ENCODE measurements at places on chromosomes 7 and 10.

- no peak for DNase-seq
Observed at GRCh38 chr10:71582506-71583475, 136.8 kb downstream of the C10orf105 start.

- no peak for DNase-seq
Observed at GRCh38 chr7:118040562-118040961, 143.4 kb upstream of the LSM8 start.

GRCh38 chr7:994592-995308, 11.8 kb downstream of the CYP2W1 start:
- DNase-seq = no peak

DNA sequence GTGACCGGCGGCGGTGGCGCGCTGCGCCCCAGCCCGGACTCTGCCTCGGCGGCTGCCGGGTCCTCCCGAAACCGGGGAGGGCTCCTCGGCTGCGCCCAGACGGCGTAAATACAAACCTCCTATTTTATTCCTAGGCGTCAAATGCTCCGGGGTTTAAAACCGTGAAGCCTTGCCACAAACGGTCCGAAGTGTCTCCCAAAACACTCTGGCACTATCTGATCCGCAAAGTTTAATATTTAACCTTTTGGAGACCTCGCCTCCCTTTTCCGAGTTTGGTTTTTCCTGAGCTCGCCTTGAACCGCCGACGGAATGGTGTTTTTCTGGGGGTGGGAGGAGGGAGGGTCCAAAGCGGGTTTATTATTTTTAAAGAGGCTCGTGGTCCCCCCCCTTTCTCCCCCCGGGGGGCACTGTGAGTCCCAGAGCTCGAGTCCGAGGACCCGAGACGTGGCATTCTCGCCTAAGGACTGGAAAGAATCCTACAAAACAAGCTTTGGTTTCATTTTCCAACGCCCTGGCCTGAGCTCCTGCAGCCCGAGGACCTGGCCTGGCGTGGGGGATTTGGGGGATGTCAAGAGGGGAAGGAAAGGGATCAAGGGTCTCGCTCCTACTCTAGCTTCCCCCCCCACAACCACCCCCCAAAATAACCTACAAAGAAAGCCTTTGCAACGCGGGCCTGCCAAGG, 1.8 kb downstream of the TNRC18 start:
- no peak for DNase-seq

DNA sequence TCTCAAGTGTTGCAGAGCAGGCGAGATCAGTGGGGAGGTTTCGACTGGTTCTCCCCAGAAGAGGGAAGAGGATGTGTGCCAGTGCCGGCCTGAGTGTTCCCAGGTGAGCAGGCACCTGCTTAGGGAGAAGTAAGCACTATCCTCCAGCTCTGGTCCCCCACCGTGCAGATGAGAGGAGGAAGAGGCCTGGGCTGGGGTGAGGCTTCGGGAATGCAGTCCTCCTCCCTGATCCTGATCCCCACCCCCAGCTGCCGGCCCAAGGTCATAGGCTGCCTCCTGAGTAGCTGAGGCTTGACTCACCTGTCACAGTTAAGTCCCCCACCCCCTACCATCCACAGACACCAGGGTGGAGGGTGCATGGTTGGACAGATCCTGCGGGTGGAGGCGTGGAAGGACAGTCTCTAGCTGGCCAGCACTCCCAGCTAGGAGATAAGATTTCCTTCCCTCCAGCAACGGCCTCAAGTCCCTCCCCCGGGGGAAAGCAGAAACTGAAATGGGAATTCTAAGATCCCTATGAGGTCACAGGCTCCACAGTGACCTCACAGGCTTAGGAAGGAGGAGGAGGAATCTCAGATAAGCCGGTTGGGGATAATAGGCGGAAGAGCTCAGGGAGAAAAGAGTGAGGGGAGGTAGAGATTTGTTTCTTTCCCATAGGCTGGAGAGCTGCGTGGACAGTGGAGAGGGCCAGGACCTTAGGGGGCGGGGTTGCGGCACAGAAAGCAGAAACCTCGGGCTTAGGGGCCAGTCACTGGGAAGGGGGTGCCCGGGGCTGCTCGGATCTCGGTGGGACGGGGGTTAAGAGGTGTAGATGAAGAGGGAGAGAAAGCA, 1.0 kb downstream of the LRCH4 start:
- no peak for DNase-seq

GRCh38 chr10:80713398-80713928, 175.8 kb downstream of the SH2D4B start:
- DNase-seq = no peak

DNA sequence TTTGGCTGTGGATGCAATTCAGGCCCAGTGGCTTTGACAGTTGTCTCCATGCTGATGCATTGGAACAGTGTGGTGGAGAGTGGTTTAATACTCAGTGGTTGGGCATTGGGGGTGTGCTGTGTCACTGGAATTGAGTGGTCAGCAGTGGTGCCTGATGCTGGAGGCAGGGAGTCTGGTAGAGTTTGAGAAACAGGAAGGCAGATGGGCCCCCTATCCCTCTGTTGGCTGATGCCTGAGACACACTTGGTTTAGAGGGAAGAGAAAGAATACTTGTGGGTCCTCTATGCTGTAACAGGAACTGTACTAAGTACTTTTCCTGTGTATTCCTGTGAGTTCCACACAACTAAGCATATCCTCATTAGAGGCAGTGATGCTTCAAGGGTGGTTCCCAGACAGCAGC, 55.4 kb downstream of the EEPD1 start:
- DNase-seq = no peak

DNA sequence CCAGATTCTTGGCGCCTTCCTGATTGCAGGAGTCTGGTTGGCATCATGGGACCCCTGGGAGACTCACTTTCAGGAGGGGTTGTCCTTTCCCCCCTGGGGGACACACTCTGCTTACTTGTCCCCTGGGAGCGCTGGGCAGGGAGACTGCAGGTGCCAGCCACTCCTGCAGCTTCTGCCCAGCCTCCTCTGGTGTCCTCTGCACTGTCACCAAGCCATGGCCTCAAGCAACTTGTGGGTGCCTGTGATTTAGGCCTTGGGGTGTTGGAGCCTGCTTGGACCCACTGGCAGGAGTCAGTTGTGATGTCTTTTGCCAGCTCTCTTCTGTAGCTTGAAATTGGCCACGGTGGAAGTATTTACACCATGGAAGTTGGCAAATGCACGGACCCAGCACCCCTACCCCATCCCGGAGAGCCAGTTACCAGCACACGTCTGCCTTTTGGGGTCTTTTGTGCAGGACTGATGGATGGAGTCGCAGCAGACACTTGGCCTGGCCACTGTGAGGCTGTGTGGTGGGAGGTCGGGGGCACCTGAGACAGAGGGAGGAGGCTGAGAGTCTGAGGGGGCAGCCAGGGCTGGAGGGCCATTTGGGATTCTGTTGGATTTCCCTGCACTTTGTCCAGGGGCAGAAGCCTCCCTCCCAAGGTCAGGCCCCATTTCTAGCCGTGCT, 104.7 kb downstream of the LHPP start:
- no peak for DNase-seq

GRCh38 chr7:70285854-70286253, 687.6 kb downstream of the AUTS2 start:
- no peak for DNase-seq

DNA sequence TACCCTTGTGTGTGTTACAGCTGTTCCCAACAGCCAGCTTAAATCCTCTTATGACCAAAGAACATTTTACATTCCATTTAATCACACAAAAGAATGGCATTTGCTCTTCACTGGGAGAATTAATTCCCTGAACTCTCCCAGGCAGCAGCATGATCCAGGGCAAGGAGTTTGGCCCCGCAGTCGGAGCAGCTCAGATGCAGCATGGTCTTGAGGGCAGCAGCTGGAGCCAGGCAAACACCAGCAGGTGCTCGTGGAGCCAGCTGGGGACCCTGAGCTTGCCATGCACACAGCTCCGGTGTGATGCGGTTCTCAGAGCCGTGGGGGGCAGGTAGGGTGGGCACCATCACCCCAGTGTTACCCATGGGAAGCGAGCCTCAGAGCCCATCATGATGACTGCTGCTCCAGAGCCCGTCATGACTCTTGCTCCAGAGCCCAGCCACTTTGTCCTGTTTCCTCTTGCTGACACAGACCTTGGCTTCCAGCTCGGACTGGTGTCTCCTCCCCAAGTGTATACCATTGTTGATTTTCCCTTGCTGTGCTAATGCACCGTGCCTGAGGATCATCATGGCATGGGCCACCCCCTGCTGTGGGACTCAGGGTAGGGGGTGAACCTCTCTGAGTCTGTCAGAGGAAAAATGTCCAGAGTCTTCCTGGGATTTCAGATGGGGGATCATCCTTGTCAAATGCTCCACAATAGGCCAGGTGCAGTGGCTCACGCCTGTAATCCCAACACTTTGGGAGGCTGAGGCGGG, 75.8 kb downstream of the ZRANB1 start:
- DNase-seq = no peak

DNA sequence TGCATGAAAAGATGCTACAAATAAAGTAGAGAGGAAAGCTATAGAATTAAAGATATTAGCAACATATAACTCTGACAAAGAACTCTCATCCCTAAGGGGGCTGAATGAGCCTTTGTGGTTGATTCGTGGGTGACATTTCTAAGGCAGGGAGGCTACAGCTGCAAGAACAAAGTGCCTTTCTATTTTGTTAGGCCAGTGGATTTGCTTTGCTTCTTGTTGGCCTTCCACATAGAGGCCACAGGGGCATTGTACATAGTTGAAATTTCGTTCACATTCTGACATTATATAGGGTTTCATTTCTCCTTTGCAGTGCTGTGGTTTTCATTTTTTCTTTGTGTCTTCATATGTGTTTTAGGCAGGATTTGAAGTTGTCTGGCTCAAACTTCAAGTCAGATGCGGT, 819.2 kb upstream of the C7orf33 start:
- no peak for DNase-seq

- no peak for DNase-seq
Observed at GRCh38 chr7:155345490-155345889, 47.8 kb downstream of the INSIG1 start.

DNA sequence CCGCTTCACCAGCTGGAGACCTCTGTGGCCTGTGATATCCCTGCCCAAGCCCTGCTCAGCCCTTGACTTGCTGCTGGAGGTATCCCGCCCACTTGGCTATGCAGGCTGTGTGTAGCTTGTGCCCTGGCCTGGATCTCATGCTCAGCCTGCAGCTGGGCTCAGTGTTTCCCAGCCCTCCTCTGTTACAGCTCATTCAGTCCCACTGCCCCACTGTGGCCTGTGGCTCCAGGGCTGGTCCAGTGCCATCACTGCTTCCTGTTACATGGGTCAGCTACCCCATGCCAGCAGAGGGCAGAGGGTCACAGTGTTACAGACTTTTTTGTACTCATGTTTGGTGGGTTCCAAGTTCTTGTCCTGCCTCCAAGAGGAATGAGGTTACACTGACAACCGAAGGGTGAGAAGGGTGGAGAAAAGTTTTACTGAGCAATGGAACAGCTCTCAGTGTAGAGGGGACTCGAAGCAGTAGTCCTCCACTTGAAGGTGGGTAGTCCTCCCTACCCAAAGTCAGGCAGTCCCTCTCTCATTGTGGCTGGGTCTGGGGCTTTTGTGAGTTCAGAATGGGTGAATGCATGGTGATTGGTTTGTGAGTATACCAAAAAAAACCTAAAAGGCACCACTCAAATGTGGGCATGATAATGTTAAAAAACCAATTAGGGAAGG, 100.4 kb downstream of the ANKRD7 start:
- no peak for DNase-seq

DNA sequence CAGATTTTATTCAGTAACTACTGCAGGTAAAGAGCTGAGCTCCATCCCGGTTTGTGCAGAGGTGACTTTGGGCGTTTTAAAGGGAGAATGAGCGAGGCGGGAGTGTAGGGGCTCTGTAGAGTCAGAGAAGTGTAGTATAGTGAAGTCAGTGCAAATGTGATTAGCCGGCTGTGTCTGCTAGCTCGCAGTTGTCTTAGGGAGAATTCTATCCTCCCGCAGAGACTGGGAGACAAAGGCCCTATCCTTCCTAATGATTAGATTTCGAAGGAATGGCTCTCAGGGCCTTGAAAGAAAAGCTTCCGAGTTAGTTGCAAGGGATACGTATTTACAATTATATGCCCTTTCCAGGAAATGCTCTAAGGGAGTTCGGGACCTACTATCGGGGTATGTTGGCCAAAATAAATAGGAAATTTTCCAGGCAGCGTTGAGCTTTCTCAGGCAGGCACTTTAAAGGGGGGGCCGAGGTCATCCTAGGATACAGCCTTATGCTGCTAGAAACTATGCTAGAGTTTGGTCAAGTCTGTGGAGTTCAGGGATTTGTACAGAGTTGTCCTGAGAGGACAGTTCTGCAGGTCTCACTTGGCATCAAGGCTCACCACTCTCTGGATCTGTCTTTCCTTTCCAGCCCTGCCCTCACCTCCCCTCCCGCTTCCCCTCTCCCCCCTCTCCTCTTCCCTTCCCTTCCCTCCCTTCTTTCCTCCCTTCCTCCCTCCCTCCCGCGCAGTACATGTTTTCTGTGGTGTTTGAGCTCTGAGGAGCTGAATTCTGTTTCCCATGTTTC, 825 bp downstream of the MRPL32 start:
- DNase-seq = no peak

- no peak for DNase-seq
Observed at GRCh38 chr7:153065051-153065450, 305.5 kb downstream of the ACTR3B start.

DNA sequence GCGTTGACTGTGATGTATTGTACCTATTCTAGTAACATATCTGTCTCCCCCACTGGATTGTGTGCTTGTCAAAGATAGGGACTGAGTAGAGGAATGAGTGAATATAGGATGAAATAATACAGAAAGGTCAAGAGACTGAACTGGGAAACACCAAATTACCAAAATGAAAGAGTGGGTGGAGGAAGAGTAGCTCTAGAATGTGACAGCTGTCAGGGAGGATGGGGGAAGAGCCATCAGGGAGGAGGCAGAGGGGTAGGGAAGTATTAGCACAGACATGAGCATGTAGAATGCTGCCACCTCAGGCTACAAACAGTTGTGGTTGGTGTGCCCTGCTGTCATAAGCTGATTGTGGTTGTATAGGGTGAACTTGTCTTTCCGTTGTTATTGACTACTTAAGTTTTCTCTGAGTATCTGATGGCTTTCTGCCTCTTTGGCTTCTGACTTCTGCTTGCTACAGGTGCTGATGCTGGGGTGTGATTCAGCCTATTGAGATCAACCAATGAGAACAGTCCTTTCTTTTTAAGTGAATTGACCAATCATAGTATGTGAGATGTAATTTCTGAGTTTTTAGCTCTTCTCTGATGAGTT, 5.6 kb downstream of the CCSER2 start:
- DNase-seq = peak; percentile 87

- DNase-seq = no peak
Observed at GRCh38 chr7:79664884-79665676, 211.6 kb upstream of the MAGI2 start.

DNA sequence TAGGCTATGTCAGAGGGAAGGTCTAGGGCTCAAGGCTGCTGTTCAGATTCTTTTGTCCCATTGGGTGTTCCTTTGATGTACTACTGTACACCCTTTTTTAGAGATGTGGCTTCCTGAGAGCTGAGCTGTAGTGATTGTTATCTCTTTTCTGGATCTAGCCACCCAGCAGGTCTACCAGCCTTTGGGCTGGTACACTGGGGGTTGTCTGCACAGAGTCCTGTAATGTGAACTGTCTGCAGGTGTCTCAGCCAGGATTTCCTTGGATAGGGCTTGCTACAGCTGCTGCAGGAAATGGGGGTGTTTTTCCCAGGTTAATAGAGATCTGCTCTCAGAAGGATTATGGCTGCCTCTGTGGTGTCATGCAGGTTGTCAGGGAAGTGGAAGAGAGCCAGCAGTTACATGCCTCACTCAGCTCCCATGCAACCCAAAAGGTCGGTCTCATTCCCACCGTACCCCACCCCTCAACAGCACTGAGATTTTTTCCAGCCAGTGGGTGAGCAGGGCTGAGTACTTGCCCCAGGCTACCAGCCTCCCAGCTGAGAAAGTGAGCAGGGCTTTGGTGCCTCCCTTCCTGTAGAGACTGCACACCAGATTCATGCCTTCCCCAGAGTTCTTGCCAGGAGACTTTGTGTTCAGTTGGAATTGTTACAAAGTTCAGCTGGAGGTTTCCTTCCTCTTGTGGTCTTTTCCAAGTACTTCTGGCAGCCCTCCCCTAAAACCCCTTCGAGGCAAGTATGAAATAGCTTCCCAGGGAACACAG, 63.3 kb downstream of the ZNF107 start:
- DNase-seq = no peak

Measured in naive thymus-derived CD8-positive, alpha-beta T cell (primary cell).